ENCODE measurements at places on chromosomes 5 and 9.

- ATAC-seq: no peak
These were observed 1293.9 kb upstream of the CDH6 start for GRCh38 chr5:29899583-29899982.

DNA sequence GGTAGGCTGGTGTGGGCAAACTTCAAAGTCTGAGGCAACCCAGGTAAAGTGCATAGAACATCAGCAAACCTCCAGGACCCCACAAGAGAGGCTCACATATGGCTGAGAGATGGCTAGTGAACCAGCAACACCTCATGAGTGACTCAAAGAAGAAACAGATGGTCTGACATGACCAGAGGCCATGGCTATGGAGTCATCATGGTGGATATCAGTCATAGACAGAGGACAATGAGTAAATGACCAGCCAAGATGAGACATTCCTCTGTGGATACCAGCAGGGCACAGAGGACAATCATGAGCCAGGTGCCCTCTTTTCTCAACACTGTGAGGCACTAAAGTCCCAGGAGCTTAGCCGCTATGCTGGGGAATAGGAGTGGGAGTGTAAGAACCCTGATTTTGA is 180.8 kb downstream of the RASEF start:
- ATAC-seq: no peak

DNA sequence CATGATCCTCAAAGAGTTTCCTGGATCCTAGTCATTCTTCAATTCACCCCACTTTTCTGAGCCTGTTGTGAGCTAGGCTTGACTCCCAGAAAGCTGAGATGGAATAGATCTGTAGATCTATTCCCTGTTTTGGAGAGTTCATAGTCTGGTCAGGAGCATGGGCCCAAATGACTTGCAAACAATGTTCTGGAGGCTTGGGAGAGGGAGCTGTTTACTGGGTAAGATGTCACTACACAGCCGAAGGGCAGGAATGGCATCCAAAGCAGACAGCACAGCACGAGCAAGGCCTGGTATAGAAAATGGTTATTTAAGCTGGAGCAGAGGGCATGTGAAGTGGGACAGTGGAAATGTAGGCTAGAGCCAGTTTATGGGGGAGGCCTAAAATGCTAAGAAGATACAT is 152.5 kb upstream of the ALDH1B1 start:
- ATAC-seq: no peak

DNA sequence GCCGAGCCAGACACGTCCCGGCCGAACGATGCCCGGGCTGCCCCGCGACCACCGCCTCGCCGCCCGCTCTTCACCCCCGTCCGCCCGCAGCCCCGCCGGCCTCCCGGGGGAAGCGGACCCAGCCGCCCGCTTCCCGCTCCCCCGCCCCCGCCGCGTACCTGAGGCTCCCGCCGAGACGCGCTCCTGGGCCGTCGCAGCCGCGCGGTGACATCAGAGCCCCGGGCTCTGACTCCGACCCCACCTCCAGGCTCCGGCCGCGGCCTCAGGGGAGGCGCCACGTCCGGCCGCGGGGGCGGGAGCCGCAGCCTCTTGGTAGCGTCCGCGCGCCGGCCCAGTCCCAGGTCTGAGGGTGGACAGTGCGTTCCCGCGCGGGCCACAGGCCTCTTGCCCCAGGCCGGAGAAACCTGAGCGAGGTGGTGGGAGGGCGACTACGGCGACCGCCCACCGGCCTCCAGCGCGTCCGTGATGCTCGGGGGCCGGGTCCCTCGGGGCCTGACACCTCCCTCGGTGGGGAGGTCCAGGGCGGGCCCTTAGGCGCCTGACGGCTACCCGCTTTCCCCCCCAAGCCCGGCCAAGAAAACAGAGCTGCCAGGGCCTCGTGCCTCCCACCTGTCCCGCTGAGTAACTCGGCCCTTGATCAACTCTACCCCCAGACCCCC is at the start of gene SHROOM1:
TSS of gene SHROOM1 (minus strand) at position 212 of the 659 bp plus-strand sequence. CDS start 4,507 bp downstream, outside the sequence.
- ATAC-seq: peak; percentile 75

DNA sequence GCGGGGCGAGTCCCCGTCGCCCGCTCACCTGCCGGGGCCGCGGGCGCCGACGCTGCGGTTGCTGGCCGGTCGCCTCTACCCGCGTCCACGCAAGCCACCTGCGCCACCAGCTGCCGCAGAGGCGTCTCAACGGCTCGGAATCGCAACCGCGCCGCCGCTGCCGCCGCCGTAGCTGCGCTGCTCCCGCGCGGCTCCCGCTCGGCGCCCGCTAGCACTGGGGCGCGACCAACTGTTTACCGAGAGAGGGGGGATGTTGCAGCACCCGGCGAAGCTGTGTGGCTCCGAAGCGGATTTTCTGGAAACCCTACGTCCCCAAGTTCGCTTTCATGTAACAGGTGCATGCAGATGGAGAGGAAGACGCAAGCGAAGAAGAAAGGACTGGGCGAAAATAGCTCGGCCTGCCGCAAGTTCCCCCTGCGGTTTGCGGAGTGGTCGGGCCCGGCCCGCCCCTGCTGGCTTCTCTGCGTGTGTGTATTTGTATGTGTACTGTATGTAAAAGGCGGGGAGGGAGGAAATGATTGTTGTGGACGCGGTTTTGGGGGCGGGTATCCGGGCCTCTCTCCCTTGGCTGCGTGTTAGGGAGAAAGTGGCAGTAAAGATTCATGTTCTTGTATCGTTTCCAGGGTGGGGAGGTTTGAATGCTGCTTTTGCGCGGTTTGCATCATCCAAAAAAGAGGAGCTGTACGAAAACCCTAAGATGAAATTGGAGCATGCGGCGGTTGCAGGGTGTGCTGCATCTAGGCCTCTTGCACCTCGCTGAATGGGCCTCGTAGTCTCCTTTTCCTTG is at the start of gene PSIP1:
TSS of gene PSIP1 (minus strand) at position 182 of the 787 bp plus-strand sequence. CDS start 782 bp downstream, outside the sequence.
- ATAC-seq: peak; percentile 87

- ATAC-seq: no peak
These were observed 40.5 kb upstream of the KIAA1958 start for GRCh38 chr9:112446080-112446479.

DNA sequence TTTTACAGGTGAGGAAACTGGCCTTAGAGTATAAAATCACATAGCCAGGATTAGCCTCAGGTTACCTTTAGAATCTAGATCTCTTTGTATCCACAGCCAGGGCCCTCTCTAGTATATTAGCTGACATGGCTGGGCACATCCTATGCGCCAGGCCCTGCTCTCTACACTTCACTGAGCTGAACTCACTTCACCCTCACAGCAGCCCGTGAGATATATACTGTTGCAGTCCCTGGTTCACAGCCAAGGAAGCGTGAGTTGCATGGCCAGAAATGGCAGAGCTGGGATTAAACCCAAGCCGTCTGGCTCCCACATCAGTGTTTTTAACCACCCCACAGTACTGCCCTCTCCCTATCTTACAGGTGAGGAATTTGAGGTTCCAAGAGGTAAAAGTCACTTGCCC is 58.4 kb downstream of the DAB2IP start:
- ATAC-seq: no peak

All from SK-N-SH treated with all-trans-retinoic acid at 6 μM for 48 hours (cell line).